ENCODE measurements at places on chromosomes 13 and 19.

GRCh38 chr13:93876236-93876635, 603.2 kb downstream of the DCT start:
- DNase-seq: no peak

- DNase-seq: no peak
Measured at GRCh38 chr13:69391756-69392155, 715.9 kb upstream of the ATXN8OS start.

DNA sequence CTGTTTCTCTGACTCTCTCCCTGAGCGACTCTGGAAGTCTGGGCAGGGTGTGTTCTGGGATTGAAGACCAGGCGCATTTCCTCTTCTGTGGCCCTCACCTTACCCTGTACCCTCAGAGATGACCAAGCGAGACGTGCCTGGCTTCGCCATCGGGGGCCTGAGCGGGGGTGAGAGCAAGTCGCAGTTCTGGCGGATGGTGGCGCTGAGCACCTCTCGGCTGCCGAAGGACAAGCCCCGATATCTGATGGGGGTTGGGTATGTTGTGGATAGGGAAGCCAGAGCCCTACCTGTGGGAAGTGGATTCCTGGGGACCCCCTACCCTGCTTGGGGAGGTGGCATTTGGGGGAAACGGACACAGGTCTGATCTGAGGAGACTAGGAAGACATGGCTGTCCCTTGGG, 5.8 kb upstream of the DNM2 start:
- DNase-seq: no peak

DNA sequence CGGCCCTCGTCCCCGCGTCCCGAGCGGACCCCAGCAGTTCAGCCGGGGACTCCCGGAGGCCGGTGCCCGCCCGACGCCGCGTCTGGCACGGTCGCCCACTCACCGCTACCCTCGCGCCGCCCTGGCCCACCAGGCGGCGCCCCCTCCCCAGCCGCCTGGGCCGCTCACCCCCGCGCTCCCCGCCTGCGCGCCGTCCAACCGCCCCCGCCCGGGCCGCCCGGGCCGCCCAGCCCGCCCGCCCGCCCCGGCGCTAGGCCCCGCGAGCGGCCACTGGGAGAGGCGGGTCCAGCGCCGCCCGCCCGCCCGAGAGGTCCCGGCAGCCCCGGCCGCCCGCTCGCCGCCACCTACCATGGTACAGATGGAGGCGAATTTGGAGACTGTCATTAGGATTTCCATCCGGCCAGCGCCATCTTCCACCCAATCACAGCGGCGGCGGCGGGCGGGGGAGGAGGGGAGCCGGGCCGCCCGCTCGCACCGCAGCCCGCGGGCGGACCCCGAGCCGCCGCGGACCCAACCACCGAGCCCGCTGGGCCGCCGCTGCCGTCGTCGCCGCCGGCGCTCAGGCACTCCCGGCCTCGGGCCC, at the start of gene USP12:
USP12 (minus strand) TSS at position 568 of the 583 bp plus-strand sequence; CDS start at position 396, 172 bp downstream.
- peak; percentile 27 for DNase-seq

Measured in NCI-H345 (cell line).